Effector memory CD8-positive, alpha-beta T cell (primary cell): ENCODE measurements at places on chromosomes 1 and 21.

DNA sequence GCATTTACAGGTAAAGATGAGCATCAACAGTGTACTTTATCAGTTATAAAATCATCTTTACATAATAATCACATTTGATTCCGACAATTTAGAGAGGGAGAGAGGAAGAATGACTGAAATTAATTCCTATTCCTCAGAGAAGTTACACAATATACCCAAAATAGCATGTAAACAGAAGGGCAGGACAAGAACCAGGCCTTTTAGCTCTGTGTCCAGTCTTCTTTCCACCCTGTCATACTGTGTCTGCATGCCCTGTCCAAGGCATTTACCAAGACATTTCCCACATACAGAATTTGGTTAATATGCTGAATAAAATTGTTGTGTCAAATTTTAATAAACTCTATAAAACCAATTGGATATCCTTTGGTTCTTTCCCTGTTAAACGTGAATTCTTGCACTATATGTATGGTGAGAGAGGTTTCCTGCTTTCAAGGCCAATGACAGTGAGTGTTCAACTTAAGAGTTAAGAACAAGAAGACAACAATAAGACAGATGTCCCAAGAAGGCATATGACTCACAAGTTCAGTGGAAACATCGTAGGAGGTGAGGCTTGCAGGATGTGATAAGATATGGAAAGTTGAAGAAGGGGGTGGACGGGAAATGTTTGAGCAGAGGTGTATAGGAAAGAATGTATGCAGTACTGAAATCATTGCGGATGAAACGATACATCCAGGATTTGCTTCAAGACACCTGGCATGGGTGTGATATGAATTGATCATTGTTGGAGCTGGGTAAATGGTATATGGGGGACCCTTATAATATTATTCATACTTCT, 20.8 kb downstream of the LRRC8B start:
- H3K4me3 ChIP-seq, result no peak overlapping the region
- H3K4me1 ChIP-seq, result peaks cover 15% of the 10 kb centered on the region
- no peak overlapping the region for H3K27ac ChIP-seq
- H3K27me3 ChIP-seq, result no peaks in the 10 kb centered on the region
- no peak for DNase-seq
- no peaks in the 10 kb centered on the region for H3K36me3 ChIP-seq

DNA sequence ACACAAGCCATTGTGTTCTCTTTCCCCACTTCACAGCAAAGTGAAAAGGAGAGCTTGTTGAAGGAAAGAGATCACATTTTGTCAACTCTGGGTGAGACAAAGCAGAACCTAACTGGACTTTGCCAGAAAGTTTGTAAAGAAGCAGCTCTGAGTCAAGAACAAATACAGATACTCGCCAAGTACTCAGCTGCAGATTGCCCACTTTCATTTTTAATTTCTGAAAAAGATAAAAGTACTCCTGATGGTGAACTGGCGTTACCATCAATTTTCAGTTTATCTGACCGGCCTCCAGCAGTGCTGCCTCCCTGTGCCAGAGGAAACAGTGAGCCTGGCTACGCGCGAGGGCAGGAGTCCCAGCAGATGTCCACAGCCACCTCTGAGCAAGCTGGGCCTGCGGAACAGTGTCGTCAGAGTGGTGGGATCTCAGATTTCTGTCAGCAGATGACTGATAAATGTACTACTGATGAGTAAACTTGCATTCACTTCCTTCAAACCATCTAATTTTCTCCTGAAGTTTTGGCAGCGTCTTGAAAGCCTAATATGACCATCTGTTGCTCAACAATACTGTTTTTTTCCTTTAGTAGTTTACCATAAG, 43.7 kb downstream of the BACH1 start:
- no peak overlapping the region for H3K4me3 ChIP-seq
- H3K27me3 ChIP-seq, result no peaks in the 10 kb centered on the region

GRCh38 chr1:161229896-161230295, 4.0 kb downstream of the TOMM40L start:
- no peak overlapping the region for H3K27ac ChIP-seq
- H3K4me3 ChIP-seq, result no peak overlapping the region
- H3K36me3 ChIP-seq, result peaks cover 12% of the 10 kb centered on the region
- DNase-seq, result no peak
- no peaks in the 10 kb centered on the region for H3K27me3 ChIP-seq

DNA sequence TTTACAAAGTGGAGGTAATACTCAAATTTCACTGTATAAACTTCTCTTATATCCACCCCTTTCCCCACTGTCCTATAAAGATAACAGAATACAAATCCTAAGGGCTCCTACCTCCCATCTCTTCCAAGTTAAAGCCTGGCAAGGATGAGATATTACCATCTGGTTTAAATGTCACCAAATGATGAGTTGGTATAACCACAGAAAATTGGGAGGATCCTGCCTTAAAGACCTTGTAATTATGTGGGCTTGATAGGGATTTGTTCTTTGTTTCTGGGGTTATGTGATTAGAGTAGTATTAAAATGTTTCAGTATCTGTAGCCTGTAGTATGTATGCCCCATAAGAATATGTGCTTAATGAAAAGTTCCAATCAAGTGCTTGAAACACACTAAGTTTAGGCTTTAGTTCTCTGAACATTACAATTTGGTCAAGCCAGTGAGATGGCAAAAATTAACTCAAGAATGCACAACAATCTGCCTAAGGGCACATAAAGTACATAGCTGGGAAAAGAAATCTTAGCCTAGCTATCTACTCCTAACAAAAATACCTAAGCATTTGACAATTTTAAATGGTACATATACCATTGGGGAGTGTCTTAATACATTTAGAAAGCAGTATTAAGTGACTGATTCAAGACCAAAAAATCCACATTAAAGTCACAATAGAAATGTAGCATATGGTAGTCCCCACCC, 14.0 kb downstream of the KDM5B start:
- H3K27me3 ChIP-seq, result no peaks in the 10 kb centered on the region
- H3K4me1 ChIP-seq, result peaks cover 28% of the 10 kb centered on the region
- no peak overlapping the region for H3K4me3 ChIP-seq
- peaks cover 1% of the 10 kb centered on the region for H3K36me3 ChIP-seq
- no peak overlapping the region for H3K27ac ChIP-seq
- no peak for DNase-seq

GRCh38 chr1:146035048-146035423, 13.5 kb upstream of the HJV start:
- H3K27me3 ChIP-seq, result no peaks in the 10 kb centered on the region
- H3K4me1 ChIP-seq, result peaks cover 37% of the 10 kb centered on the region
- no peak for DNase-seq
- H3K27ac ChIP-seq, result peak overlapping the region; percentile 100
- H3K4me3 ChIP-seq, result peak overlapping the region; percentile 99

- DNase-seq, result no peak
- H3K4me3 ChIP-seq, result no peak overlapping the region
- H3K36me3 ChIP-seq, result peaks cover 52% of the 10 kb centered on the region
- no peaks in the 10 kb centered on the region for H3K27me3 ChIP-seq
- H3K4me1 ChIP-seq, result peaks cover 17% of the 10 kb centered on the region
- no peak overlapping the region for H3K27ac ChIP-seq
Observed at GRCh38 chr1:100462326-100463025, 75.5 kb upstream of the GPR88 start.

- no peak overlapping the region for H3K27ac ChIP-seq
- H3K4me1 ChIP-seq, result peaks cover 14% of the 10 kb centered on the region
- peaks cover 2% of the 10 kb centered on the region for H3K36me3 ChIP-seq
- no peak for DNase-seq
- no peak overlapping the region for H3K4me3 ChIP-seq
Observed at GRCh38 chr1:182428043-182428442, 21.9 kb upstream of the RGSL1 start.

- peaks cover 16% of the 10 kb centered on the region for H3K4me1 ChIP-seq
- peaks cover 10% of the 10 kb centered on the region for H3K36me3 ChIP-seq
- H3K27ac ChIP-seq, result no peak overlapping the region
- H3K27me3 ChIP-seq, result peaks cover 25% of the 10 kb centered on the region
Observed at GRCh38 chr21:39673163-39673562, 60.4 kb downstream of the B3GALT5 start.

- peaks cover 8% of the 10 kb centered on the region for H3K4me1 ChIP-seq
- H3K36me3 ChIP-seq, result peaks cover 3% of the 10 kb centered on the region
- H3K27me3 ChIP-seq, result no peaks in the 10 kb centered on the region
- H3K4me3 ChIP-seq, result no peak overlapping the region
Observed at GRCh38 chr1:183583466-183583865, 6.8 kb downstream of the NCF2 start.

GRCh38 chr1:37919277-37919676, 27.6 kb downstream of the INPP5B start:
- DNase-seq, result no peak
- H3K4me1 ChIP-seq, result peaks cover 29% of the 10 kb centered on the region
- no peaks in the 10 kb centered on the region for H3K36me3 ChIP-seq
- H3K27me3 ChIP-seq, result no peaks in the 10 kb centered on the region
- peak overlapping the region; percentile 39 for H3K27ac ChIP-seq
- no peak overlapping the region for H3K4me3 ChIP-seq

GRCh38 chr21:15749082-15749860, 19.5 kb downstream of the USP25 start:
- H3K36me3 ChIP-seq, result no peaks in the 10 kb centered on the region
- H3K4me3 ChIP-seq, result peak overlapping the region; percentile 60
- H3K27ac ChIP-seq, result no peak overlapping the region
- DNase-seq, result no peak
- no peaks in the 10 kb centered on the region for H3K27me3 ChIP-seq

GRCh38 chr1:206654828-206655227, 19.5 kb downstream of the DYRK3 start:
- peaks cover 19% of the 10 kb centered on the region for H3K27me3 ChIP-seq
- no peak overlapping the region for H3K4me3 ChIP-seq
- no peak overlapping the region for H3K27ac ChIP-seq
- H3K36me3 ChIP-seq, result no peaks in the 10 kb centered on the region
- peaks cover 4% of the 10 kb centered on the region for H3K4me1 ChIP-seq

- no peaks in the 10 kb centered on the region for H3K4me1 ChIP-seq
- H3K27me3 ChIP-seq, result peaks cover 8% of the 10 kb centered on the region
- no peak overlapping the region for H3K4me3 ChIP-seq
- DNase-seq, result no peak
Observed at GRCh38 chr1:119477710-119478109, 29.3 kb upstream of the HSD3B1 start.

- no peak overlapping the region for H3K27ac ChIP-seq
- no peak overlapping the region for H3K4me3 ChIP-seq
- H3K4me1 ChIP-seq, result no peaks in the 10 kb centered on the region
- peaks cover 3% of the 10 kb centered on the region for H3K36me3 ChIP-seq
- no peaks in the 10 kb centered on the region for H3K27me3 ChIP-seq
- DNase-seq, result no peak
Observed at GRCh38 chr1:217389895-217390294, 241.0 kb downstream of the GPATCH2 start.

DNA sequence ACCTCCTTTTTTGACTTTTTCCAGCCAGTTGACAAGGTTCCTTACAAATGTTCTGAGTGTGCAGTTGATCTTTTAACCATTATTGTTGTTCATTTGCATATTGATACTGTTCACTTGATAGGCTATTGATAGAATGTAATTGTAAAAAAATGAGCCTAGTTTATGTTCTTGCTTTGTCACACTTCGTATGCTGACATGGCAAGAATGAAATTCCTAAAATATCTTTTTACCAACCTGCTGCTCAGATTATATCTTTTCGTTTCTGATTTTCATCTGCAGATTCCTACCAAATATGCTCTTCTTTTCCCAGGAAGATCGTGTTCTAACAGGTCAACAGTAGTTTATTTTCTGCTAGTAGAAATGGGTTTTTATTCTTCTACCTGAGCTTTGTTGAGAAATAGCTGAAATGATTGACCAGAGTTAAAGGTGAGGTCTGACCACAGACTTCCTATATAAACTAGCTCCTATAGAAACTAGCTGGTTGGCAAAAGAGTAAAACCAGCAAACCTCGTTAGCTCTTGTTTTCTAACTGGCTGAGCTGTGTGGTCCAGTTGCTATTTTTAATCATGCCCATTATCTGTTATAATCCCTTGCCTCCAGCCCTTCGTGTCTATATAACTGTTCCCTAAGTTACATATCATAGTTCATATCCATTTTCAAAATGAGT, 174.8 kb downstream of the HS2ST1 start:
- H3K27me3 ChIP-seq, result no peaks in the 10 kb centered on the region
- no peak overlapping the region for H3K27ac ChIP-seq
- no peak overlapping the region for H3K4me3 ChIP-seq
- no peak for DNase-seq
- no peaks in the 10 kb centered on the region for H3K4me1 ChIP-seq

DNA sequence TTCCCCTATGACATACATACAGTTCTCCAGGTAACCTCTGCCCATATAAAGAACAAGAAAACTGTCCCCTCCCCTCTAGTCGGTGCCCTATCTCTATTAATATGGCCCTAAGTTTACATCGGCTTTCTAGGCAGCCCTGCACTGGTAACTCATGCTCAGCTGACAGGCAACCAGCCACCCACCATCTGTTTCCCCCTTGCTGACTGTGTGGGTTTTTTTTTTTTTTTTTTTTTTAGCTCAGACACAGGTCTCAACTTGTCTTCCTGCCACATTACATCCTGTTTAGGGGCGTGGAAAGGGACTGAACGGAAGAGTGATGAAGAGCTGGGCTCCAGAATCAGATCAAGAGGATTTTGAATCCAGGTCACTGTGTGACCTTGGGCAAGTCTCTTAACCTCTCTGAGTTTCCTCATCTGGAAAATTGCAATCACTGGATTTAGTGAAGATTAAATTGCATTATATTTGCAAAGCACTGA, 14.0 kb downstream of the LAPTM5 start:
- peak overlapping the region; percentile 99 for H3K27ac ChIP-seq
- H3K36me3 ChIP-seq, result peaks cover 93% of the 10 kb centered on the region
- peaks cover 90% of the 10 kb centered on the region for H3K4me1 ChIP-seq
- peak overlapping the region; percentile 99 for H3K4me3 ChIP-seq
- DNase-seq, result peak; percentile 64

- no peaks in the 10 kb centered on the region for H3K36me3 ChIP-seq
- no peaks in the 10 kb centered on the region for H3K27me3 ChIP-seq
- peak overlapping the region; percentile 93 for H3K27ac ChIP-seq
- peaks cover 28% of the 10 kb centered on the region for H3K4me1 ChIP-seq
Observed at GRCh38 chr1:221840511-221841243, 98.8 kb upstream of the DUSP10 start.

DNA sequence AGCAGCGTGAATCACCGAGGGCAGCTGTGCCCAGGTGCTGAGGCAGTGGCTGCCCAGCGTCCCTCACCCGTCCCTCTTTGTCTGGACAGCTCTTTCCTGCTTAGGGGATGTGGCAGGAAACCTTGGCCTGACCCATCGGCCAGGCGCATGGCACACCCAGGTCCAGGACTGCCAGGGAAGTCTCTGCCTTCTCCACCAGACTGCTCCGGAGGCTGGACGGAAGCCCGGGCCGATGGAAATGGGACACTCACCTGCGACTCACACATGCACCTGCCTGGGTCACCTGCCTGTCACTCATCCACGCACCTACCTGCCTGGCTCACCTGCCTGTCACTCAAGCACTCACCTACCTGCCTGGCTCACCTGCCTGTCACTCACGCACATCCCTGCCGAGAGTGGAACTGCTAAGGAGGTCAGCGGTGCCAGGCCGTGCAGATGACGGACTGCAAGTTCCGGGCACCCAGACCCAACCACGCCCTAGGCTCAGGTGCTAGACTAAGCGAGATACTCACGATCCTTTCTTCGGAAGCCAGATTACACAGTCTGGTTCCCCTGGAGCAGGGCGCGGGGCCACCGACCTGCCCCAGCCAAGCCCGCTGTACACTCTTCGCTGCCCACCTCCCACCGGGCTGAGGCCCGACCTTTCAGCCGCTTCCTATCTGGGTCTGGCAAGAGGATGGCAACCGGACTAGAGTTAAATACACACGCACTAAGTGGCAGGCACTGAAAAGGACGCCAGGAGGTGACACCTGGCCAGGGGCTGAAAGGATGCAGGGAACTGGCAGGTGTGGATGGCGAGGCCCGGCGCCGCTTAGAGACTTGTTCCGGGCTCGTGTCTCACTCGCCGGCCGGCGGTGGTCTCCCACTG, 1.1 kb downstream of the UBE2J2 start:
- no peak for DNase-seq
- peaks cover 30% of the 10 kb centered on the region for H3K36me3 ChIP-seq
- no peaks in the 10 kb centered on the region for H3K27me3 ChIP-seq
- H3K4me3 ChIP-seq, result peak overlapping the region; percentile 86
- H3K27ac ChIP-seq, result peak overlapping the region; percentile 92
